Breast epithelium (tissue), 4 donors: ENCODE measurements at places on chromosomes 1 and 21. TPM values are rescaled to one million over a fixed set of nuclear protein-coding genes. Genes with fewer than 3 reads are reported as not detected.

PITHD1 gene
- 60.3 TPM for total RNA-seq

STUM gene
- total RNA-seq: 2.2 TPM

KLHDC7A gene
- 0.98 TPM for total RNA-seq

SAMD11 gene
- 23.0 TPM for total RNA-seq

LHX4 gene
- total RNA-seq: not detected

ZNF648 gene
- total RNA-seq: 3.2 TPM

NBPF12 gene
- 22.3 TPM for total RNA-seq

WDR64 gene
- total RNA-seq: not detected

TRIM58 gene
- total RNA-seq: 1.0 TPM

SH2D5 gene
- total RNA-seq: under 0.01 TPM

KRTAP25-1 gene
- total RNA-seq: not detected

EPHB2 gene
- total RNA-seq: 1.3 TPM

EYA3 gene
- total RNA-seq: 12.2 TPM

PRUNE1 gene
- total RNA-seq: 32.8 TPM

AUNIP gene
- total RNA-seq: 0.33 TPM

THEM5 gene
- total RNA-seq: not detected

SFT2D2 gene
- 39.3 TPM for total RNA-seq

IL20 gene
- 1.5 TPM for total RNA-seq

NBPF4 gene
- 0.33 TPM for total RNA-seq

SPSB1 gene
- 30.6 TPM for total RNA-seq

ZBTB21 gene
- 18.1 TPM for total RNA-seq
